ENCODE measurements at places on chromosomes 3 and 15.

- DNase-seq, result peak; percentile 49
Observed at GRCh38 chr3:16174976-16175901, 759 bp downstream of the GALNT15 start.

- peak; percentile 5 for DNase-seq
Observed at GRCh38 chr3:10561162-10561945, 56.0 kb upstream of the ATP2B2 start.

GRCh38 chr15:68316061-68316804 lies 38.7 kb downstream of the FEM1B start:
- DNase-seq, result peak; percentile 59

DNA sequence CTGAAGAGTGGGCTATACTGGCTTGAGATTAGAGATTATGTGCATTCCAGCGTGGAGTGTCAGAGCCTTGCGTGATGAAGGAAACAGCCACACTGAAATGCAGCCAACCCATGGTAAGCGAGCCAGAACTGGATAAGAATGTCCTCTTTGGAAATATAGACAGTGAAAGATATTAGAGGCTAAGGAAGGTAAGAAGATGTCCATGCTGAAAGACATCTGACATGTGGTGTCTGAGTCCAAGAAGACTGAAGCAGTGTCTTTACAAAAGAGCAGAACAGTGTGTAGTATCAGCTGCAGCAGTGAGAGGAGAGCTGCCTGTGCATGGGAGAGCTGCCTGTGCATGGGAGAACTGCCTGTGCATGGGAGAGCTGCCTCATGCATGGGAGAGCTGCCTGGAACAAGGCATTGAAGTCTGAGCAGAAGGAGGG lies 672.2 kb downstream of the DIPK2A start:
- peak; percentile 64 for DNase-seq

Data from left forelimb (tissue), 1 donor.